ENCODE measurements at places on chromosomes 6 and 20.

- no peak for DNase-seq
Observed at GRCh38 chr6:135675026-135675425, 176.5 kb upstream of the PDE7B start.

- no peak for DNase-seq
Observed at GRCh38 chr6:9266741-9267140, 831.4 kb upstream of the SLC35B3 start.

DNA sequence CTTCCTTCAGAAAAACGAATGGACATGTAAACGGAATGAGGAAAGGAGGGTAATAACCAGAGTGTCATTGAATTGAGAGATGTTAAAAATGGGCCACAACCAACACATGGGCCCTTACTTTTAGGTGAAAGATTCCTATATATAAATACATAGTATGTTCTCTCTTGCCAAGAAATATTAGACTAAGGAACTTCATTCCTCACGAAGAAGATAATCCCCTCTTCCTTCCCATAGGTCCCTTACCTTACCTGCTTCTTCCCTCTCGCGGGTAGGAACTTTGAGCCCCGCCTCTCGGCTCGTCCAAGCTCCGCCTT lies 295 bp upstream of the TBC1D22B start:
- no peak for DNase-seq

DNA sequence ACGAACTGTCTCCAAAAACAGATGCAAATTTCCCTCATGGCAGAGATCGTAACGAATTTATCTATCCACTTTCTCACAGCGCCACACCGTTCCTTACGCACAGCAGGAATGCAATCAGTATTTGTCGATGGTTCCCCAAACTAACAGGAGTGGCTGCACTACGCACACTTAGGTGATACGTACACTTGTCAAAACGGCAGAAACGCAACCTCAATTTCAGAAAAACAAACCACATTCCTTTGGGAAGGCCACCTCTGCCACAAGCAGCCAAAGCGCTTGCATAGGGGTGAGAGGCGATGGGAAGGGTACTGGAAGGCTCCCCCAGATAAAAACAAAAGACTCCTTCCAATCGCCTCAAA lies 638 bp downstream of the MDN1 start:
- DNase-seq: no peak

GRCh38 chr6:30800871-30801270 lies 56.5 kb upstream of the IER3 start:
- no peak for DNase-seq

DNA sequence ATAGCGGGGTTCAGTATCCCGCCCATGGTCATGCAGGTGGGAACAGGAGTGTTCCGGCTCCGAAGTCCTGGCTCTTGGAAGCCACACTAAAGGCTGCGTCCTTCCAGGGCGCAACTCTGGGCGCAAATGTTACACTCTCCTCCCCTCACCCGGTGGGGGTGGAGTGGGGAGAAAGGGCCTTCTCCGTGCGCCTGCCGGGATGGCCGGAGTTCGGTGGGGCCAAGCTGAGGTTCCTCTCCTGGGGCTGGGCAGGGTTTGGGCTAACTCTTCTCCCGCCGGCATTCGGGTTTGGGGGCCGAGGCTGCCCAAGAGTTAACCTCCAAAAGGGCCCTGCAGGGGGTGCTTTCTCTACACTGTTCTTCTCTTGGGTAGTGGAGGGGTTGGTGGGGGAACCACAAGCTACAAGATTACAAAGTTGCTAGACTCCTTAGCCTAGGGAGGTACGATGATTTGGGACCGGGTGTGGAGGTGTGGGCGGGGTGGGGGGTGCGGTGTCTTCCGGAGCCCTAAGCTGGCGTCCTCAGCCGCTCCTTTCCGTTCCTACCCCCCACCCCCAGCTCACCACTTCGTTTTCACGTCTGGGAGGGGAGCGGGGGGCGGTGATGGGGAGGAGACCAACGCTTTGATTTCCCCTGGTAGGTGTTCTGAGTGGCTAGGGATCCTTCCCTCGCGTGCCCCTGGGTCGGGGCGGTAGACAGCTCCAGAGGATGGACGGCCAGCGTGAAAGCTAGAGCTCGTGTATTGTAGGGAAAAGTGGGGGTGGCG lies 12.3 kb downstream of the NRN1 start:
- DNase-seq: no peak

- no peak for DNase-seq
Observed at GRCh38 chr6:15479761-15480160, 183.1 kb downstream of the DTNBP1 start.

- DNase-seq: no peak
Observed at GRCh38 chr20:25686081-25687067, 10.3 kb downstream of the ZNF337 start.

GRCh38 chr20:51452091-51452613 lies 90.4 kb downstream of the NFATC2 start:
- no peak for DNase-seq

GRCh38 chr6:27617700-27618689 lies 145.1 kb upstream of the ZNF184 start:
- DNase-seq: no peak
